Cardiac muscle cell (in vitro differentiated cells and primary cell): ENCODE measurements at places on chromosomes 1 and 21. TPM values are rescaled to one million over a fixed set of nuclear protein-coding genes. Genes with fewer than 3 reads are reported as not detected.

Gene LRRC39
- total RNA-seq, result 13.3 and 17.3 TPM in 2 replicates

Gene CXADR
- total RNA-seq, result 49.6 and 56.7 TPM in 2 replicates

Gene RGS13
- total RNA-seq, result 1.3 and 1.4 TPM in 2 replicates

Gene NTNG1
- 0.12 and 0.28 TPM in 2 replicates for total RNA-seq

Gene ROR1
- 28.0 and 47.8 TPM in 2 replicates for total RNA-seq

Gene PTGFRN
- total RNA-seq, result 69.7 and 72.4 TPM in 2 replicates

Gene CD52
- total RNA-seq, result not detected in 2 replicates

Gene NASP
- 54.9 and 89.3 TPM in 2 replicates for total RNA-seq

Gene SSR2
- total RNA-seq, result 119 and 198 TPM in 2 replicates

Gene NUP210L
- total RNA-seq, result 0.18 TPM in 1 of 2 replicates, not detected in the other

Gene ANGPTL3
- not detected in 2 replicates for total RNA-seq

Gene BMP8A
- 0.09 and 0.46 TPM in 2 replicates for total RNA-seq

Gene CFHR1
- total RNA-seq, result 0.25 TPM in 1 of 2 replicates, not detected in the other

Gene NPHP4
- total RNA-seq, result 9.4 and 12.7 TPM in 2 replicates

Gene KCNK2
- not detected in 2 replicates for total RNA-seq

Gene RAB25
- 1.6 and 3.1 TPM in 2 replicates for total RNA-seq

Gene LDLRAD1
- total RNA-seq, result not detected in 2 replicates

Gene AK4
- total RNA-seq, result 93.1 and 144 TPM in 2 replicates

Gene GBP4
- total RNA-seq, result 1.4 and 5.5 TPM in 2 replicates

Gene KRTAP19-2
- not detected in 2 replicates for total RNA-seq

Gene POLR3GL
- 20.6 and 43.4 TPM in 2 replicates for total RNA-seq

Gene ANGPTL1
- 0.04 TPM in 1 of 2 replicates, not detected in the other for total RNA-seq

Gene FAM151A
- total RNA-seq, result 0.07 and 0.21 TPM in 2 replicates

Gene LCE3D
- not detected in 2 replicates for total RNA-seq

Gene SYDE2
- 22.2 and 47.5 TPM in 2 replicates for total RNA-seq

Gene DNAJC6
- 39.7 and 54.5 TPM in 2 replicates for total RNA-seq

Gene C1QA
- total RNA-seq, result not detected in 2 replicates

Gene UBXN10
- 1.8 TPM in 2 replicates for total RNA-seq

Gene NMNAT2
- total RNA-seq, result 0.12 and 1.3 TPM in 2 replicates

Gene PLD5
- 0.03 and 0.18 TPM in 2 replicates for total RNA-seq

Gene E2F2
- 2.1 and 2.5 TPM in 2 replicates for total RNA-seq

Gene SYTL1
- 14.7 and 23.5 TPM in 2 replicates for total RNA-seq
